ENCODE measurements at places on chromosomes 7 and 10. TPM values are rescaled to one million over a fixed set of nuclear protein-coding genes. Genes with fewer than 3 reads are reported as not detected.

Gene SPOCK2
- 0.26 TPM for total RNA-seq

Gene HOXA7
- total RNA-seq: not detected

Gene IGF2BP3
- total RNA-seq: 17.9 TPM

Gene CDK1
- total RNA-seq: 43.1 TPM

Gene ARMC3
- total RNA-seq: not detected

Gene GRM8
- total RNA-seq: not detected

Gene TBC1D12
- 16.1 TPM for total RNA-seq
